Breast epithelium (tissue), 4 donors: ENCODE measurements at places on chromosomes 5 and 9. TPM values are rescaled to one million over a fixed set of nuclear protein-coding genes. Genes with fewer than 3 reads are reported as not detected.

Gene LMBRD2
- 19.3 TPM for total RNA-seq

Gene PAIP2
- 95.4 TPM for total RNA-seq

Gene S1PR3
- total RNA-seq: 27.7 TPM

Gene GGTA1
- total RNA-seq: 11.4 TPM

Gene ISL1
- 1.6 TPM for total RNA-seq

Gene GPRIN1
- 1.2 TPM for total RNA-seq

Gene NRG2
- 16.5 TPM for total RNA-seq

Gene RXFP3
- total RNA-seq: not detected

Gene TEK
- total RNA-seq: 15.2 TPM

Gene AGGF1
- 19.3 TPM for total RNA-seq

Gene KIF4B
- not detected for total RNA-seq

Gene GFI1B
- total RNA-seq: not detected

Gene AIF1L
- 33.8 TPM for total RNA-seq

Gene COL15A1
- total RNA-seq: 32.4 TPM

Gene AJM1
- 1.1 TPM for total RNA-seq

Gene LRRC19
- total RNA-seq: not detected

Gene F2RL1
- 13.8 TPM for total RNA-seq

Gene PCDHB4
- 7.5 TPM for total RNA-seq

Gene C5orf34
- total RNA-seq: 1.8 TPM

Gene NPR3
- total RNA-seq: 1.9 TPM

Gene ZDHHC11B
- total RNA-seq: 1.1 TPM

Gene HTR4
- 0.15 TPM for total RNA-seq

Gene ADGRV1
- 55.3 TPM for total RNA-seq

Gene PTAR1
- total RNA-seq: 82.9 TPM

Gene TMEM232
- total RNA-seq: 4.6 TPM
